ENCODE measurements at places on chromosomes 4 and X.

DNA sequence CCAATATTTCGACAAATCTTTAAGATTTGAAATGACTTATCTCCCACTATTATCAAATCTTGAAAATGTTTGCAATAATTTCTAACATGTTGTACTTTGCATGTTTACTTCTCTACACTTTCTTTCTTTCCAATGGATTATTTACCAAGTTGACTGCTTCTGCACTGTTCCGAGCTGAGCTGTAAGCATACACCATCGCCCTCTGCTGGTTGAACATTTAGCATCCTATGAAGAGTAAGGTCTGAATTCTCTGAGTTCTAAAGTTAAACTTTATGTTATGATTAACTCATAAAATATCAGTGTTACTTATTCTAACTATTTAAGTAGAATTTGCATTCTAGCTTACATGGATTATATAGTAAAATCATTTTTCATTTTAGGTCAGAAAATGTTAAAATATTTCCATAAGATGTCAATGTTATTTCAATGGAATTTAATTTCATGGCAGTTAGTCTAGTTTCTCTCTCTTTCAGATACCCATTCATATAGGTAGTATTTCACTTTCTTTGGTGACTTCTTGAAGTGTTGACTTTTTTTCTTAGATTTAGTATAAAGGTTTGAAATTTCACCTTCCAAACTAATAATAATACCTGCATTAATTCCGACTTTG lies 137.4 kb downstream of the DKK2 start:
- DNase-seq, result no peak

- DNase-seq, result no peak
Observed at GRCh38 chr4:5708449-5709206, at the start of gene EVC2. Gene EVC2 (minus strand): TSS chr4:5708559. CDS start chr4:5708513, 46 bp downstream.

- DNase-seq, result no peak
Observed at GRCh38 chr4:11471618-11472017, 42.9 kb upstream of the HS3ST1 start.

DNA sequence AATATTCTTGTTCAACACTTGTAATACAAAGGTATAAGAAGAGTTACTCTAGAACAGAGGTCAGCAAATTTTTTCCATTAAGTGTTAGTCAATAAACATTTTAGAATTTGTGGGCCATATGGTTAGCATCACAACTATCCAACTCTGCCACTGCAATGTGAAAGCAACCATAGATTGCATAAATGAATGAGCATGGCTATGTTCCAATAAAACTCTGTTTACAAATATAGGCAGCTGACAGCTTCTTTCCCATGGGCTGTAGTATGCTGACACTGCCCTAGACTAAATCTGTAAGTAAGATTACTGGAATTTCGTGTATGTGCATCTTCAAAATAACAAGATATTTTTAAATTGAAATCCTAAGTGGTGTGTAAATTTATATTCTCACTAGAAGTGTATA lies 73.7 kb downstream of the GABRA2 start:
- no peak for DNase-seq

DNA sequence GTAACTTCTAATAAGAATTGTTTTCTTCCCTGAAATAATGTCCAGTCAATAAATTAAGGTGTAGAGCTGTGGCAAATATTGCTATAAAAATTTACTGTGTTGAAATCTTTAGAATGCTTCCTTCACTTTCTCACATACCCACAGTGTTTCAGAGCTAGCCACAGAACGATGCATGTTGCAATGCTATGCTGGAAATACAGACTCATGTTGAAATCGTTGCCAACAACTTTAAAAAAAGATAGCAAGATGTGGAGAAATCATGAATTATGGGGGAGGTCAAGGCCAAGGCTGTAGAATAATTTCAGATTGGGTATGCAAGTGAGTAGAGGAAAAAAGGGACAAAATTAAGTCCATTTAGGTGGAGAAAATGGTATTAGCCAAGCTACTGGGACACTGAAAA lies 204.8 kb downstream of the VEGFC start:
- DNase-seq, result no peak

DNA sequence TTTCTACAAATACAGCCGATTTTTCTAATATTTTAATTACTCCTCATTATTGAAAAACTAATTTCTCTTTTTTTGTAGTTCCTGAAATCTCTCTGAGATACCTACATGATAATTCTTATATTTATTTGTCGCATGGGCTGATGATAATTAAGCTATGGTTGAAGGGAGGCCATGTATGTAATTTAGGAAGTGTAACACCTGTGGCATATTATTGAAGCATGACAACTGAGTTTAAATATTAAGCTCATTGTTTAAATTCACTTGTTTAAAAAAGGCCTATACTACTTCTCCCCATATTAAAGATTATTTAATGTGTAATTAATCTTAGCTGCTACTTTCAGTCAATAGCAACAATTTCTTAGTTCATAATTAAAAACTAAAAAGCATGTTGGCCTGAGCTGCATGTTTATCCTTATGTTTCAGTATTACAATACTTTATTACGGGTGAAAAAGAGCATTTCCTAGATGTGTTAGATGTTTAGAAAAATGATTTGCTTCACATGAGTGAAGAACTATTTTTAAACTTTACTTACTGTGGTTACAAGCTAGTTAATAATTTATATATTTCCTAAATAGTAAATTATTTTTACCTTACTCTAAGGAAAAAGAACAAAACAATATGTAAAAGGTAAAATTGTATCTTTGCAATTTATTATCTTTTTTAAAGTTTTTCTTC lies 122.4 kb downstream of the RAP1GDS1 start:
- no peak for DNase-seq

- no peak for DNase-seq
Observed at GRCh38 chr4:73258436-73258685, 237 bp downstream of the ANKRD17 start.

DNA sequence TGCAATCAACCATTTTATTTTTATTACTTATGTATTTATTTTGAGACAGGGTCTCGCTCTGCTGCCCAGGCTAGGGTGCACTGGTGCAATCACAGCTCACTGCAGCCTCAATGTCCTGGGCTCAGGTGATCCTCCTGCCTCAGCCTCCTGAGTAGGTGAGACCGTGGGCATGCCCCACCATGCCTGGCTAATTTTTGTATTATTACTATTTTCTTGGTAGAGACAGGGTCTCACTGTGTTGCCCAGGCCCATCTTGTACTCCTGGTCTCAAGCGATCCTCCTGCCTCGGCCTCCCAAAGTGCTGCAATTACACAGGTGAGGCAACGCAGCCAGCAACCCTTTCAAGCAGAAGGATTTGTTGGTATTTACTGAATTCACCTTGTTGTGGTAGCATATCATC lies 60.3 kb upstream of the PPP2R3B start:
- DNase-seq, result no peak

GRCh38 chr4:76053730-76054129 lies 17.9 kb upstream of the CXCL11 start:
- DNase-seq, result no peak

DNA sequence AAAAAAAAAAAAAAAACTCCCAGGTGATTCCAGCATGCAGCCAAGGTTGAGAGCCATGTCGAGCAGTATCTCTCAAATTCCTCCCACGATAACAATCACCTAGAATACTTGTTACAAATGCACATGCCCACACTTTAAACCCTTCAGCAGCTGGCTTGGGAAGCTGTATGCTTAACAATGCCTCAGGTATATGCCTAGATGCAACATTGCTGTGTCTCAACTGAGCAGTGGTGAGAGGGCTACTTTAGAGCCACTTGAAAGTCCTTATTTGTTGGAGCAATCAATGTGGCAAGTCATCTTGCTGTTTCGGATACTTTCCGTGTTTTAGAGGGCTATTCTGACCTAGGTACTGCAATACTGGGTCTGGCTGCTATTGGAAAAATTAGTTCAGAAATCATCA lies 487.4 kb downstream of the INPP4B start:
- no peak for DNase-seq
